ENCODE measurements at places on chromosomes 7 and 10.

DNA sequence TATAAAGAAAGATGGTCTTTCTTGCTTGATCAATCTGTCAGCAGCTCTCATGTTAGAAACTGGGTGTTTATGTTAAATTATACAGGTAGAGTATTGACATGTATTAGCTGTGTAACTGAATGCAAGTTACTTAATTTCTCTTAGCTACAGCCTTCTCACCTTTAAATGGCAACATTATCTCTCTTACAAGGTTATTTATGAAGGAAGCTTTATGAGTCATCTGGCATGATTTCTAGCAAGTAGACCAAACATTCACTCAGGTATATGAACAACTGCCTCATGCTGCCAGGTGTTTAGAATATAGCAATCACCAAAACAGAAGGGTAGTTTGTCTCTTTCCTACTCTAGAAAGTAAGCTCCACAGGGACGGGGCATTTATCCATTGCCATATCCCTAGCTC, 8.5 kb downstream of the ARL4A start:
- no peak for DNase-seq

GRCh38 chr7:71334541-71334940, 202.6 kb downstream of the GALNT17 start:
- no peak for DNase-seq

- no peak for DNase-seq
Measured at GRCh38 chr7:41164440-41164839, 538.5 kb downstream of the INHBA start.

GRCh38 chr7:136900005-136900404, 31.6 kb downstream of the CHRM2 start:
- no peak for DNase-seq

DNA sequence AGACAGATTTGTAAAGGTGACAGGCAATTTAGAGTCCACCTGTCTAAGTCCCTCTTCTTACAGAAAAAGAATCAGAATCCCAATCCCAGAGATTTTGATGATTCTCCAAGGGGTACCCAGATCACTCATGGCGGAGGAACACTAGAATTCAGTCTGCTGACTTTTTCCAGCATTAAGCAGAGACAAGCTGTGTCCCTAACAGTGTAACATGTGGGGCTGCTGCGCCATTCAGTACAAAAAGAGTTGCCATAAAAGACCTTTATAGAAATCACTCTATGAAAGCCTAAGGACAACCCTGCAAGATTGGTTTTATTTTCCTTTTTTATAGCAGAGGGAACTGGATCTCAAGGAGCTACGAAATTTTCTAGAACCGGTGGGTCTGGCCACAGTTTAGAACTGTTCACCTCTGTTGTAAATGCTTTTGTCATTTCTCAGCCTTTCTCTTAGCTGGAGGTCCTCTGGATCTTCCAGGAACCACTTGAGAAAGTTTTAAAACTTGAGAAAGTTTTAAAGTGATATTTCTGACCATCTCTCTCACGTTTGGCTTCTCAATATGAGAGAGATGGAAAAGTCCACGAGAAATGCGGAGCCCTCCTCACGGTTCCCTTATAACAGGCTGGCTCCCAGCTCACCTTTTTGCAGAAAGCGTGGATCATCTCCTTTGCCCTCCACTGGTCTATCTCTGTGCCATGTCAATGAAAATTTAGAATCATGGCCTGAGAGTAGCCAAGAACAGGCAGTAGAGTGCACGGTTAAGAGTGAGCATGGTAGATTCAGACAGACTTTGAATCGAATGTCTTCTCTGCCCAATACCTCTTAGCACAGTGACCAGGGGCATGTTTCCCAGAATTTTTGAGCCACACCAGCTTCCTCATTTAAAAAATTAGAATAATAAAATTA, 826 bp downstream of the GIMAP7 start:
- DNase-seq = no peak

DNA sequence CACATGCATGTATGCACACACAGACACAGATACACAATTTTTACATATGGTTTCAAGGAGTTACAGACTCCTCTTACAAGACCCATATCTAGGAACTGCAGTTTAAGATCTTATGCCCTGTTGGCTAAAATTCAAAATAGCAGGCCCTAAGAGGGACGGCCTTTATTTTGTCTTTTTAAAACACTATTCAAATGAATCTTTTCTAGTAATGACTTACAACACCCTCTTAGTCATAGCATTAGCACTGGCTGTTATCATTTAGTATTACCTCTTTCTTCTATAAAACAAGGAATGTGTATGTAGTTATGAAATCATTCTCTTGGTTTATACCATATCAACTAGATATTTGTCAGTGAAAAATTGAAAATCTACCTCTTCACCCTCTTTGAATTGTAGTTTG, 15.3 kb downstream of the PAPSS2 start:
- no peak for DNase-seq

DNA sequence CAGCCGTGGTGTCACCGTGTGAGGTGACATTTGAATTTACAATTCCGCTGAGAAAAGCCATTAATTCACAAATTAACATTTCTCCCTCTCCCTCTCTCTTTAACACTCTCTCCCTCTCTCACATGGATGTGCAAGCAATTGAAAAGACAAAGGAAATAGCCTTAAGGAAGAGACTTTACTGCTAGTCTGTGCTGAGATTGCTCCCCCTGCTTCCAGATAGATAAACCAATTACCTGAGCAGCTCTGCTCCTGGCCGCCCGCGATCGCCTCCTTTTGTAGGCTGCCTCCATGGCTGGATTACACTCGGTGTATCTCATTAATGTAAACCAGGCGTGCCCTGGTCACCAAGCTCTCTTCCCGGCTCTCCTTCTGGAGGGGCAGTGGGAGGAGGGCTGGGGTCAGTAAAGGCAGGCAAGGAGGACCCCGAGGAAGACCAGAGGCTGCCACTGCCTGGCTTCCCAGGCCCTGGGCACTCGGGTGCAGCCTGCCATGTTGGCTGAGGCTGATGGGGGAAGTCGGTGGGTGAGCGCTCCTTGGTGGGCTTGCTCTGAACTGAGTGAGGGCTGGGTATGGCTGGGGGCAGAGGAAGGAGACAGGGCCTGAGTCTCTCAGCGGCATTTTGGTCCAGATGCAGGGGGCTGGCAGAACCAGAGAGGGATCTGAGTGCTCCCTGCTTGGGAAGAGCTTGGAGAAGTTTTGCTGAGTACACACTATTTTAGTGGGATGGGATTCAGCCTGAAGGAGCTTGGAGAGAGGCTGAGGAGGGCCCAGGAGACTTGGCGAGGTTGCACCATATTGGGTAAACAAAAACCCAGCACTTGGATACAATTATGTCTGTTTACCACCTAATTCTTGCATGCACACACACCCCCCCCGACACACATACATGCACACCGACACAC, 42.9 kb downstream of the PAX2 start:
- DNase-seq = no peak

DNA sequence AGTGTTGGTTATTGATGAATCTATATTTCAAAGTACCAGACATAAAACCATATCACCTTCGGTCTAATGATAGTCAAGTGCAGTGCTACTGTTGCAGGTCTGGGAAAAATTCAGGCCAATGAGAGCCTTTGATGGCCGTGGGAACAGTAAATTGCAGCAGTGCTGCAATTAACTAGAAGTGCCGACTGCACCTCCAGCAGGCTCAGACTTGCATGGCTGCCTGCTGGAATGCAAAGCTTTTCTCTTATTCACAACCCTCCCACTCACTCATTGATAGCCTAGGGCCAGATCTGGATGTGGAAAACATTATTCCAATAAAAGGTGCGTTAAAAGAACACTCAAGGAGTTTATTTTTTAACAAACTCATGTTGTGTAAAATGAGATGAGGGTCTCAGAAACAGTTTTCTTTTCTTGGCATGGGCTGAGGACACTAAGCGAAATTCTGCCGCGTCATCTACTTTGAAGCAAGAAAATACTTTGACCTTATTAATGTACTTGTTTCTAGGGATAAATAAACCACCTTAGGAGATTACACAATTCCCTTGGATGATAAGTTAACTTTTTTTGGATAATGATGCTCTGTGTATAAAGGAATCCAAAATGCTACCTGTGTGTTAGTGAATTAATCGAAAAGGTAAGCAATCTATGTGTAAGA, 17.1 kb downstream of the PLXDC2 start:
- DNase-seq = no peak

GRCh38 chr7:27110186-27111031, 7.9 kb upstream of the HOXA2 start:
- DNase-seq = no peak

GRCh38 chr7:89771003-89771636, 383.1 kb upstream of the STEAP1 start:
- DNase-seq = no peak

DNA sequence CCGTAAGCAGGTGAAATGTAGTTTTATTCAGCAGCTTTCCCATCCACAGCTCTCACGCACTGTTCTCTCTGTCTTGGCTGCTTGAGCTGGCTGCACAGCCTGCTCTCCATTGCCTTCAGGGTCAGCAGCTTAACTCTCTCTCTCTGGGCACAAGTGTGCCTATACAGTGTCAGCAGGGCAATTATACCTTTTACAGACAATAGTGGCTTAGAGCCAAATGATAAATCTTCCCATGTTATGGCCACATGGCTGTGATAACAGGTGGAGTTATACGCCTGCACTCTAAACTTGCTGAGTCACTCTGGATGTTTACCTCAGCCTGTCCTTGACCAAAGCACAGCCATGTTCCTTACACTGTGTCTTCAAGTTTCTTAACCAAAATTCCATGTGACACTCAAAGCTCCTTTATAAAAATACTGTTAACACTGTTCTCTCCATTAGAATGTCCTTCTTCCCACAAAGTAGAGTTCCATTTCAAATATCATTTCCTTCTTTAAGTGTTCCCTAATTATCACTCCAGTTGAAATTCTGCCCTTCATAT, 6.1 kb downstream of the RNF133 start:
- no peak for DNase-seq

DNA sequence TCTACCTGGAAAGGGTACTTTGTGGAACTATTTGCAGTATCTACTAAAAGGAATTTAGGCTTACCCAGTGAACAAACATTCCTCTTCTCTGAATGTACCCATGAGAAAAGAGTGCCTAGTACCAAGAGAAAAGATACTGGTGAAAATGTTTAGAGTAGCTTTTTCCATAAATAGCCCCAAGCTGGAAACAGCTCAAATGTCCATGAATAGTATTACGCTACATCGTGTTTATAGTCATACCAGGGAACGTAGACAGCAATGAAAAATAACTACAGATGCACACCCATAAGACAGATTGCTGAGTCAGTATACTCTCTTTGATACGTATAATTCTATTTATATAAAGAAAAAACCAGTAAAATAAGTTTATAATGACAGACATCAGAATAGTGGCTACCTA, 285.9 kb downstream of the KLF6 start:
- DNase-seq = no peak

DNA sequence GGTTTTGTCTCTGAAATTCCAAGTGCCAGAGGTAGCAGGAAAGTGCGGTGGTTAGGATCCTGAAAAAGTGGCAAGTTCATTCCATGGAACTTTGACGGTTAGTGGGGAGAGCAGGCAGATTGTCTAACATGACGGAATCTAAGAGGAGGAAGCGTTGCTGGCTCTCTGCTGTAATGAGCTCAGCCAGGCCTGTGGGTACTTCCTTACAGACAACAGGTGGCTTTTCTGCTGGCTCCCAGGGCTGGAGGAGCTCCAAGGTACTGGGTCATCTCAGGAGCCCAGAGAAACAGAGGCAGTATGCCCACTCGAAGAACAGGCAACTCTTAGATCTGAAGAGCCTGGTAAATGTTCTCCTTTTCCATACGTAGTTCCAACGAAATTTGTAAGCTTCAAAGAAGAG, 3.1 kb upstream of the AIFM2 start:
- DNase-seq = no peak

- DNase-seq = no peak
Measured at GRCh38 chr7:12162415-12163113, 48.5 kb upstream of the TMEM106B start.

DNA sequence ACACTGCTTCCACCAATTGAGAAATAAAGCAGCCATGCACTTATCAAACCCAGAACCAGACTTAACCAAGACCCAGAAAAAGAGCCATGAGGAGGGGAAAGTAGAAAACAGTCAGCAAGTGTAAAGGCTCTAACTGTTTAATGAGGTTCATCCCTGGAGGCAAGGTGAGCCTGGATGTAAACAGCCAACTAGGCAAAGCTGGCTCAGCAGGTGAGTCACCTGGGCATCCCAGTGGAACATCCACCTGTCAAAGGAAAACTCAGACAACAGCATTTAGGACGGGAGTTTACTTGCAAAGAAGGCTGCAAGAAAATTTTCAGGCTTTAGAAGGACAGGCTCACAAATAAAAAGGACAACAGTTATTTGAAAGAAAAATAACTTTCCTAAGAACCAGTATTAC, 153.0 kb downstream of the SNX13 start:
- DNase-seq = no peak

DNA sequence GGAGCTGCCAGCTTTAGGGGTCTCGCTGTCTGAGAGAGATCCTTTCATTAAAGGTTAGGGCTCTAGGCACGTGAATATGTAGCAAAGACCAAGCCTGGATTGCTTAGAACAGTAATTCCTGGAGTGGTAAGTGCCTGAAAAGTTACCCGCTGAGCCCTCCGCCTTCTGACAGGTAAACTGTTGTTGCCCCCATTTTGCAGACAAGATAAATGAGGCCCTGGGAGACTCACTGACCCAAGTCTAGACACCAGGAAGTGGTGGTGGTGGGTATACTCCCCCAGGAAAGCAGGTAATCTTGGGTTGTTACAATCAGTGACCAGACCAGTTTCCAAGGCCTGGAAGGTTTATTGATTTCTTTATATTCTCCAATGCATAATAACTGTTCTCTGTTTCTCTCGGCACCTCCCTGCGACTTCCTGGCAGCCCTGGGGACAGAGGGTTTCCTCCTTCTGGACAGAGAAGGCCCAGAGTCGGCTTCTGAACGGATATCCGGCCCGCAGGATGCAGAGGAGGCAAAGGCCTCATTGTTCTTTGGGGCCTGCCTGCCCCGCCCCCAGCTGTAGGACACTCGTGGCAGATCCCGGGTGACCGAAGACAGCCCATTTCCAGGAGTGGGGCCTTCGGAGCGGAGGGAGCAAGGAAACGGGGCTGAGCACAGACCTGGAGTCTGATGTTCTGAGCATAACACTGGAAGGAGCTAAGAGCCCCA, 1.3 kb upstream of the GRK5 start:
- no peak for DNase-seq

All from forelimb muscle (tissue), 1 donor.